ENCODE measurements at places on chromosomes 4 and X.

DNA sequence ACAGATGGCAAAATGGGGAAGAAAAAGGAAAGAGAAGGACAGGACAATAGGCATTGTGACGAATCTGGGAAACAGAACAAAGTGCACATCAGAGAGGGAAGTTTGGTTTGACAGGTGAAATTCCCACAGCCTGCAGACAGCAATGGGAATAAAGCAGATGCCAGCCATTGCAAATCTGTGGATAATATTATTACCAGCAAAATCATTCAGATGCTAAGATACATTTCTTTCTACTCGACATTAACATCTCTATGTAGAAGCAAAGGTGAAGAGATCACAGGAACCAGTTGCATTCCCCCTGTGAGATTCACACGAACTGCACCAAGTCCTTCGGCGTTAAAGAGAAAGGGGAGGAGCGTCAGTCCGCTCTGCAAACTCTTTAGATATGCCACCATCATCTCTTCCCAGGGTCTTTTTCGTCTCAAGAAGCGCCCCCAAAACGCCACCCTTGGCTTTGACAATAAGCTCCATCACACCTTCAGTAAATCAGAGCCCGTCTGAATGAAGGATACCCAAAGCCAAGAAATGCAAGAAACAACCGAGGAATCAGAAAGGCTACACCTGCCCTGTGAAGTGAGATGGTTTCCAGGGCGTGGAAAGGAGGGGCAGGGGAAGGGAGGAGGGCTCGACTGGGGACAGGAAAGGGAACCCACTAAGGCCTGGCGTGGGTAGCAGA is 1.9 kb downstream of the NEUROG2 start:
- no peak for DNase-seq

DNA sequence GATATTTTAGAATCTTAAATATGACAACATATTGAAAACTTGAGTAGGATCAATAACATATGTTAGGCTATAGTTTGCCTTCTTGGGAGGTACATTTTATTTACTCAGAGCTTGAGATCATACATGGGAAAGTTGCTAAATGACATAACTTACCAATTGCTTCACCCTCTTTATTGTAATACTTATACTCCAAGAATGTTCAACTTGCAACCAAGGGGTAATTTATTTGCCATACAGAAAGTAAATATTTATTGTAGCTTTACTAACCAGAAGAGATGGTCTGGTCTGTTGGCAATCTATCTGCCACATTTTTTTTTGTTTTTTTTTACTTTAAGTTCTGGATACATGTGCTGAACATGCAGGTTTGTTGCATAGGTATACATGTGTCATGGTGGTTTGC is 426.6 kb downstream of the ARHGAP24 start:
- no peak for DNase-seq

DNA sequence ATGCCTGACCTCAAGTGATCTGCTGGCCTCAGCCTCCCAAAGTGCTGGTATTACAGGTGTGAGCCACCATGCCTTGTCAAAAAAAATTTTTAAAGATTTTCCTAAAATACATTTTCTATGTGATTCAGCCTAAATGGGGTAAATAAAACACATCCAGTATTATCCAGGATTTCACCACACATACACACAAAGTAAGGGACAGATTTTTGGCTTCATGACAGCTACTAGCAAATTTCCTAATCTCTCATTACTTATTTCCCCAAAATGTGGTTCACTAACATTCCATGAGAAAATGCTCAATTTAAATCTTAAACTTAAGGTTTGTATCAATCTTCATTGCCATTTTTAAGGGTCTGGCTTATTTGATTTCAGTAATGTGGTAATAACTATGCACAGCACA is 348.5 kb upstream of the INTU start:
- no peak for DNase-seq

DNA sequence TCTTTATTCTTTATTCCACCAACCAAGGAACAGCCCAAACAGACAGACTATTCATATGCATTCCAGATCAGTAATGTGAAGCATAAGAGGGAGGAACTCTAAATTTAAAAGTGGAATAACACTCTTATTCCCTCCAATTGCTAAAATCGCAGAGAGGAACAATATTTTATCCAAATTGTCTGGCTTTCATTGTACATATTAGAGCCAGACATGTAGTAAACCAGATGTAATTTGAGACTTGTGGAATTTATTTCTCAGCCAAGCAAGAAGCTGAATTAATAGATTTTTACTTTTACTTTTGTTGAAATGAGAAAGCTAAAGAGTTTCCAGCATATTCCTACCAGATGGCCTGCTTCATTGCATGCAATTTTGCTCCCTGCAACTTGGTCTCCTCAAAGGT is 674.6 kb upstream of the SLIT2 start:
- DNase-seq = no peak

DNA sequence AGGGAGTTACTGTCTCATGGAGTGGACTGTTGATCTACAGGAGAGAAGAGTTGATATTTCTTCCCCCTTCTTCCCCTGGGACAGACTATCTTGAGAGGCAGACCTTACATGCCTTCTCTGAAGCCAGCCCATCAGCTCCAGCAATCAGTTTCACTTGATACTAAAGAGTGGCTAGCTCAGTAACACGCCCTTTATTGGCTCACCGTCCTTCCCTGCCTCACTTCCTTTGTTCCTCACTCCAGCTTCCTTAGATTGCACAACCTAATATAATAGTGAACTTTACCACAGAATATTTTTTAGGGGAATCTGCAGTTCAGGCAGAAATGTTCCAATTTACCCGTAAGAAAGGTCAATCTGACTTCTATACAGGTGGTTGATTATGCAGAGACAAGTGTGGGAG is 128.1 kb upstream of the NDP start:
- no peak for DNase-seq

- DNase-seq = no peak
Observed at GRCh38 chrX:19855700-19856381, 31.6 kb downstream of the SH3KBP1 start.

GRCh38 chr4:124697441-124697840 is 15.1 kb downstream of the ANKRD50 start:
- DNase-seq = no peak

DNA sequence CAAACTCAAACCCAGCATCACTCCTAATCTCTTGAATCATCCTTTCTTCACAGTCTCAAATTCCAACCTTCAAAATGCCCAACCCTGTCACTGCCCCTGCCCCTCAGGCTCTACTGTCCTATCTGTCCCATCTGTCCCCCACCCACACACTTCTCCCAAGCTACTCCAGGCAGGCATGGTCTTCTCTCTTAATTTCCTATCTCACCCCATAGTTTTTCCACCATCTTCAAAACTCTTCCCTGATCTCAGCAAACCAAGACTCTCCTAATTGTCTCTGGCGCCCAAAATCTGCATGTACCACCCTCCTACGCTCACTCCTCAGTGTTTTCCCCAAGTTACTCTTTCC is 644 bp downstream of the LAMP2 start:
- DNase-seq = no peak

DNA sequence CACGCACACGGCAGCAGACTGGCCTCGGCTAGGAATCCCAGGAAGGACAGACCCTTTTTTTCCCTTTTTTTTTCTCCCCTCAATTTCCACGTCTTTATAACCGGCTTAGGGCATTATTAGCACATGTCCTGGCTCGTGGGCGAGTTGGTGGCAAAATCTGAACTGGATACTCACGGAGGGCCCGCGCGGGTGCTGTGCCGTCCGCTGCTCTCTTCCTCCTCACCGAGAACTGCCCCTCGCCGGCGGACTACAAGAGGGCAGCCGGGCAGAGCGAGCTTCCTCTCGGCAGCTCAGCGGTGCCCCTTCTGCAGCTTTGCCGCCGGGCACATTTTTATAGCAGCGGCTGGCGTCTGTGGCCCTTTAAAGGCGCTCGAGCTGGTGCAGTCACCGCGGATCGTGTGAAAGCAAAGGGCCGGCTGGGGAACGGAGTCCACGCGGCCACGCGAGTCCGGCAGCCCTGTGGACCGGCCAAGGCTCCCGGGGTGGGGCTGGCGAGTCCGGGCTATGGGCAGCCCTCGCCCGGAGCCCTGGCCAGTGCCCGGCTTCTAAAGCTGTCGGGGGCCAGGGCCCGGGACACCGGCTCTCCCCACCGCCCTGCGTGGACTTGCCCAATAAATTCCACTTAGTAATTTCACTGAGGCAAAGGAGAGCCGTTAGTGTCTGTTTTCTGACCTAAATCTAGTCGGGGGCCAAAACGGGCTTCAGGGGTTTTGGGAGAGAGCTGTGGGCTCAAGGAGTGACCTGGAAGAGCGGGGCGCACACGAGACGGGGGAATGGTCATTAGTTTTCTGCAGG is 1.3 kb upstream of the CITED1 start:
- DNase-seq = no peak

GRCh38 chr4:153929675-153930074 is 140.8 kb upstream of the SFRP2 start:
- no peak for DNase-seq

GRCh38 chr4:85779165-85779564 is 304.2 kb downstream of the ARHGAP24 start:
- no peak for DNase-seq

DNA sequence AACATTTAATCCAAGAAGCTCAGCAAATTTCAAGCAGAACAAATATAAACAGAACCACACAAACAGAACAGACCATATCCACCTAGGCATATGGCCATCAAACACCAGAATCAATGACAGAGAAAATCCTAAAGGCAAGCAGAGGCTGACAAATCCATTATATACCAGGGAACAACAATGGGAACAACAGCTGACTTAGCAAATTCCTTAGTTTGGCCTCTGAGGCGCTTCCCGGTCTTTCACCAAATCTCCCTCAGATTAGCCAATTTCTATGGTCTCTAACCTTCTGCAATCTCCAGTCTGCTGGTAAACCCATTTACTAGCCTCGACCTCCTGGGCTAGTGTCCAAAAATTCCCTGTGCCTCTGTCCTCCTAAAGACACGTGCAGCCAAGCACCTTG is 59.2 kb downstream of the GPR143 start:
- no peak for DNase-seq

- DNase-seq = no peak
Observed at GRCh38 chr4:7217474-7218321, 25.4 kb downstream of the SORCS2 start.

DNA sequence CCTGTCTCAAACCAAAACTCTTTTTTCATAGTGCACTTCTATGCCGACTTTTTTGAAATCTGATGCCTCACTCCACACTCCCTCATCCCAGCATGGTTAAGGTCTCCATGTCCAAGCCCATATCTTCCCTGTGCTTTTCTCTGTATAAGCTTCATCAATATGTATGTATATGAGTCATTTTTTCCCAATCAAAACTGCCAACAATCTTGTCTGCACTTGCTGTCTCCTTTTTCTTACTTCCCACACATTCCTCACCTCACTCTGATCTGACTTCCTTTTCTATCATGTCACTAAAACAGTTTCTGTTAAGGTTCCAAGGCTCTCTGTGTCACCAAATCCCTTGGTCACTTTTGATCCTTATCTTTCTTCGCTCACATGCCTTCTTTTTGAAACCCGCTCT is 88.2 kb upstream of the GPR50 start:
- no peak for DNase-seq

DNA sequence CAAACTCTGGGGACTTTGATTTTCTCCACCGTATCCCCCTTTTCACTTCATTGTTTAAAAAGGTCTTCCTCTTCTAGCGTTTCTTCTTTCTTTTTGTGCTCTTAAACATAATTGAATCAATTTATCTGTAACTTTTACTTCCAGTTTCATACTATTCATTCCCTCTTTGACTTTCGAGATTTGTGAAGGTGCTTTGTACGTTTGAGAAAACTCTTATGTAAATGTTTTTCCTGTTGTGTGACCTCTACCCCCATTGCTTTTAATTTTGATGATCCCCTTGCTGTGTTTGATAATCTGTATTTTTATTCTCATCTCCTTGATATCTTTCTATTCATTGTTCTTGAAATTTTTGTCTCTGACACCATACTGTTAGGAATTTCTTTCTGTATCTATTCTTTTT is 4.8 kb downstream of the USP38 start:
- DNase-seq = no peak

- no peak for DNase-seq
Observed at GRCh38 chrX:27679281-27679680, 89.1 kb downstream of the DCAF8L2 start.

DNA sequence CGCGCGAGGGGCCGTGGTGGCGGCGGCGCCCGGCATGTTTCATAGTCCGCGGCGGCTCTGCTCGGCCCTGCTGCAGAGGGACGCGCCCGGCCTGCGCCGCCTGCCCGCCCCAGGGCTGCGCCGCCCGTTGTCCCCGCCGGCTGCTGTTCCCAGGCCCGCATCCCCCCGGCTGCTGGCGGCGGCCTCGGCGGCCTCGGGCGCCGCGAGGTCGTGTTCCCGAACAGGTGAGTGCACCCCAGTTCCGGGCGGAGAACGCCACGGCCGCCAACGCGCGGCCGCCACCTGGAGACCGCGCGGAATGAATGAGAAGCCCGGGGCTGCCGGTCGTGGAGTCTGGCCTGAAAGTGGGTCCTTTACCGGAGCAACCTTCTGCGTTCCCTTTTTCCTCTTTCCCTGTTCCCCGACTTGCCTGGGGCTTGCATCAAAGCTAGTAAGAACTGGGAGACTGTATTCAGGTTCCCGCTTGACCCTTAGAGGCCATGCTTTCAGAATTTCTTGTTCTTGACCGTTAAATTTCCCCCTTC is 429 bp downstream of the NOCT start:
- DNase-seq = no peak

- no peak for DNase-seq
Observed at GRCh38 chrX:98480606-98481005, 1596.9 kb downstream of the RPA4 start.

- DNase-seq = no peak
Observed at GRCh38 chrX:30874851-30875250, 14.2 kb downstream of the TAB3 start.

- DNase-seq = no peak
Observed at GRCh38 chr4:156815717-156816359, 155.8 kb downstream of the PDGFC start.

DNA sequence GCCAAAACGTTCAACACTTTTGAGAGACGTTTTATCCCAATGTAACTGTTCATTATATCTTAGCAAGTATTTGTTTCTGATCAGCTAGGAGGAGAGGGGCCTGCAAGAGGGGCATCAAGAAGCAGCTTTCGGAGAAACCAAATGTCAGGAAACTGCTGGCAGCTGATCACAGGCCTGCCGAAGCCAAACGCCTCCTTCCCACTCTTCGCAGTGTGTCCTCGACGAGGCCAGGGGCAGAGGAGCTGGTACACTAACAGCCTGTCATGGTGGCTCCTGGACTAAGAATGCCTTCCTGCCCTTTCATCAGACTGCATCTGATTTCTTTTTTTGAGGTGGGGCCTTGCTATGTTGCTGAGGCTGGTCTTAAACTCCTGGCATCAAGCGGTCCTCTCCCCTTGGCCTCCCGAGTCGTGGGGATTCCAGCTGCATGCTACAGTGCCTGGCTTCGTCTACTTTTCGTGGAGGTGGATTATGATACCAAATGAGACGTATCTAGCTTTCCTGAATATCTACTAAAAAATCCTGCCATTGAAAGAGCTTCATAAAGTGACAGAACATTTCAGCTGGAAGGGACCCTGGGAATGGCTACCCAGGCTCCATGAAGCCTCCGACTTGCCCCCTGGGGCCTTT is 134.8 kb downstream of the AFAP1 start:
- no peak for DNase-seq

DNA sequence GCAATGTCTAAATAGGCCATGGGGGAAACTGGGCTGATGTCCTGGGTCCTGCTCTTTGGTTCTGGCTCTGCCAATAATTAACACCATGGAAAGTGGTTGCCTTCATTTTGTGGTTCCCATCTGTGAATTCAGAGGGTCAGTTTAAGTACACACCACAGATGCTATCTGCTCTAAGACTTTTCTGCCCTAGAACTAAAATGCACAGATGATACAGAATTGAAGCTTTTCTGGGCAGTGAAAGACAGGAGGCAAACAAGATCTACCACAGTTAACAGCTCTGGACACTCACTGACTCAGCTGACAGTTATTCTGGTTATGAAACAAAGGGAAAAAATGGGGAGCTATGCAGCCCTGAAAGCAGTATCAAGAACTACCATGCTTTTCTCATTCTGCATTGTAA is 37.3 kb downstream of the APBB2 start:
- DNase-seq = no peak

Measured in stimulated activated CD4-positive, alpha-beta T cell treated with anti-CD3 and anti-CD28 coated beads, Interleukin-4, amount 100 ng/mL, for 48 hours (primary cell).